Stimulated activated CD4-positive, alpha-beta T cell treated with anti-CD3 and anti-CD28 coated beads, TNF-alpha, amount 100 ng/mL, for 4 hours (primary cell): ENCODE measurements at places on chromosomes 5 and 9.

DNA sequence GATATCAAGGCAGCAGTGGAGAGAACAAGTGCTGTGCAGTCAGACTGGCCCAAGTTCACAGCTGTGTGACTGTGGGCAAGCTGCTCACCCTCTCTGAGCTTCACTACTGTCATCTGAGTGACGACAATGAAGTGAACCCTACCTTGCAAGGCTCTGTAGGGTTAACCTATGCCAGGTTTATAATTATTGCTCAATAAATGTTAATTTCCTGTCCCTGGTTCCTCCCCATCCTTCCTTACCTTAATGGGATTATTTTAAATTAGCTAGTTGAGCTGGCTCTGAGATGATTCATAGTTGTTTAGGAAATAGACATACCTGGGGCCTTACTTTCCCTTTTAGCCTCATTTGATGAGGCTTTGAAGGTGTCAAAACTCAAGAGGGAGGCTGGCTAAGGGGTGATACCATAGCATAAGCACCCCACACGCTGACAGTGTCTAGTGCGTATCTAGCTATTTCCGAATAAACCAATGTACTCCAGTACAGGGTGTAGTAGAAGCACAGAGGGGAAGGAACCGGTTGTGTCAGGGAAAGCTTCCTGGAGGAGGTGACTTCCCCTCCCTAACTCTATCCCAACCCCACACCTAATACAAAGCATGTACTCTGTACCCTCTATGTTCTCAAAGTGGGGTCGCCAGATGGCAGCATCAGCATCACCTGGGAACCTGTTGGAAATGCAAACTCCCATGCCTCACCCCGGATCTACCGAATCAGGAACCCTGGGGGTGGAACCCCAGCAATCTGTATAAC is 63.3 kb upstream of the SLC25A51 start:
- DNase-seq = no peak

- DNase-seq = no peak
These were observed 47.8 kb downstream of the ZNF474 start for GRCh38 chr5:122177161-122177560.

DNA sequence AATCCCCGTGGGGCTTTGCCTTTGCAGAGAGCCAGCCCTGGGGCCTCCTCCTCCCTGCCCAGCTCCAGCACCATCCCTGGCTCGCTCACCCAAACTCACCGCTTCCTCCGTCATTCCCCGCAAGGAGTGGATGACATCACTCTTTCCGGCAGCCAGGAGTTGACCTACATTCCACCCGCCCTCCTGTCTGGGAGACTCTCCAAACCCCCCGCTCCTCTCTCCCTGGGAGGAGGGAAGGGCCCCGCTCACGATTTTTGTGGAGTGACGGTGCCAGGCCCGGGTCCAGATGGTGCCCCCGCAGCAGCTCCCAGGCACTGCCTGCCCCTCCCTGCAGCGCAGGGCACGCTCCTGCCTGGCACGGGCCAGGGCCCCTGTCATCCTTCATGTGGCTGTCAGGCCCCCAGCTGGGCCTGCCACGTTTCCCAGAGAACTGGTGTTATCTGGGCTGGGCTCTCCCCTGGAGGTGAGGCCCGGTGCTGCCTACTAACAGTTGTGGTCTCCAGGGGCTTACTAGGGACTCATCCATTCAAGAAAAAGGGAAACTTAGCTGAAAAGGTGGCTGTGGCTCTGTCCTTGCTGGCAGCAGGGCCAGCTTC is 52.3 kb downstream of the NTNG2 start:
- no peak for DNase-seq

GRCh38 chr5:142600611-142601358 is 85.1 kb downstream of the FGF1 start:
- DNase-seq = no peak

- no peak for DNase-seq
These were observed 14.1 kb downstream of the SH3TC2 start for GRCh38 chr5:149048811-149049210.

DNA sequence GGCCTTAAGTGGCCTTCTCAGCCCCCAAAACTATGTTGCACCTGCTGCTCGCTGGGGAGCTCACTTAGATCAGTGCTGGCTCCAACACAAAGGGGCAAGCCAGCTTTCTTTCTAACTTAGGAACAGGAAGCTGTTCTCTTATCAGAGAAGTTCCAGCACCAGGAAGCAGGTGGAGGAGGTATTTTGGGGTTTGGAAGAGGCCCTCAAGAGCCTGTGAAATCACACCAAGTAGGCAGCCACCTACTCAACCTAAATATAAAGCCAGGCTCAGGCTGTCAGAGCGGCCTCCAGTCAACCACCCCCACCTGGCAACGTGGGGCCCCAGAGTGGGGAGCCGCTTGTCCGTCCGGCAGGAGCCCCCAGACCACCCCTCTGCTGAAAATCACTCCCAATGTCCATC is 152.8 kb downstream of the OLFM1 start:
- no peak for DNase-seq

DNA sequence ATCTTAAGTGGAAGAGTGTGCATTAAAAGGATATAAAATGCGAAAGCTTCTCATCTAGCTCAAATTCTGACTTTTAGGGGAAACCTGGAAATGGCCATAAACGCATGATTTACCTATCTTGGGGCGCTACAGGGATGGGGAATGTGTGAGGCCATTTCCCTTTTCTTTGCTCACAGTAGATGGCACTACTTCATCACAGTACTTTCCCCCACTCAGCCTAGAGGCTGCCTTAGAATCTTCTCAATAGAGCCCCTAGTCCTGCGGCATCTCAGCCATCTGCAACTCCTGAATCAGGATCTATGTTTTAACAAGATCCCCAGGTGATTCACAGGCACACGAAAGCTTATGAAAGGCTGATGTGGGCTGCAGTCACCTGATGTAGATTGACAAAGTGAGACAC is 110.8 kb downstream of the LHFPL2 start:
- no peak for DNase-seq

DNA sequence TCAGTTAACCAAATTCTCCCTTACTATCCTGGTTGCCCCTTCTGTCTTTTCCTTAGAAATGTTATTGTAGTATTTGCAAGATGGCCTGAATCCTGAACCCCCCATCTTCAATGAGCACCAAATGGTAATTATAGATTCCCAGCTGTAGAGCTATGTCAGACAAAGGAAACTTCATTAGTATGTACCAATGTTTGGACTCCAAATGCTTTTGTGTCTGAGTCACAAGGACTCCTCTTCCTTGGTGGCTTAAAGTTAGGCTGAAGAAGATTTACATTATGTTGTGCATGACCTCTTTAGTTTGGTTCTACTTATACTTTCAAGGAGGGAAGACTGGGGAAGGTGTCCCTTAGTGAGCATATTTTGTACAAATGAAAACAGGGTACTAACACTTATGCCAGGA is 105.9 kb upstream of the CDKN2B start:
- DNase-seq = no peak

GRCh38 chr9:86201474-86202337 is 57.8 kb downstream of the C9orf153 start:
- DNase-seq = no peak

- peak; percentile 11 for DNase-seq
These were observed 47.6 kb downstream of the THBS4 start for GRCh38 chr5:80082731-80083100.

- no peak for DNase-seq
These were observed 2.0 kb upstream of the TEX48 start for GRCh38 chr9:114684036-114684435.

GRCh38 chr5:68441309-68442073 is 225.9 kb downstream of the PIK3R1 start:
- DNase-seq = no peak
